AG10803 (cell line): ENCODE measurements at places on chromosomes 5 and 9.

DNA sequence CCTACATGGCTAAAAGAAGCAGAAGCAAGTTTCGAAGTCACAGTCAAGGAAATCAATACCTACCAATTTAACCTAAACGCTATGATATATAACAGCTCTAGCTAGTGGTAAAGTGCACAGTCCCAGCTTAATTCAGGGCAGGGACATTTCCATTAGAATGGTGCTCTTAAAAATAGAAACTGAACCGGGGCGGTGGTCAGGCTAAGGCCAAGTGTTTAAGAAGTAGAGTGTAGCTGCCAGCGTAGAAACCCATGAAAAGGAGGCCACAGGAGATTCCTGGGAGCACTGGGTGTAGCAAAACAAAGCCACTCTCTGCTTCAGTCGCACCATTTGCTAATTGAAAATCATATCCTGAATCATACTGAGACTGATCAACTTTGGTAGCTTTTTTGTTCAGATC lies 28.8 kb downstream of the PPIC start:
- DNase-seq: no peak

DNA sequence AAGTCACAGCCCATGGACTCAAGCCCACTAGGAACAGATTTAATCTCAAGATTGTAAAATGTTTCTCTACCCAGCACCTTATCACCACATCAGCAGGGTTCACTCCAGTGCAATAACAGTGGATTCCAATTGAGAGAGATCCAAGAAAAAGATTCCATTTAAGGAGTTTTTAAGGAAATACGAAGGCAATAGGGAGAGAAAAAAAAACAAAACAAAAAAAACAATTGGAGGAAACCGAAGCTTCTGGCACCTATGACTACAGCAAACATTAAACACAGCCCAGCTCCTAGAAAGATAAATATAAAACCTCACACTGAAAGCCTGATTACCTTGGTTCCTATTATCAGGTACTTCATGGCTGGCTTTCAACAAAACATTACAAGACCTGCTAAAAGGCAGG lies 192.7 kb downstream of the DAB2IP start:
- no peak for DNase-seq

GRCh38 chr9:83219154-83219923 lies 156.4 kb upstream of the RASEF start:
- peak; percentile 83 for DNase-seq

- peak; percentile 54 for DNase-seq
These were observed 407.8 kb upstream of the SGCD start for GRCh38 chr5:155919126-155919525.

GRCh38 chr5:37514946-37515345 lies 135.8 kb downstream of the WDR70 start:
- no peak for DNase-seq

- peak; percentile 44 for DNase-seq
These were observed 185.9 kb downstream of the ERCC6L2 start for GRCh38 chr9:96061293-96061987.
